ENCODE measurements at places on chromosomes 1 and 21.
A peak's percentile ranks its signal among the peaks of the same experiment; 100 is the strongest.

DNA sequence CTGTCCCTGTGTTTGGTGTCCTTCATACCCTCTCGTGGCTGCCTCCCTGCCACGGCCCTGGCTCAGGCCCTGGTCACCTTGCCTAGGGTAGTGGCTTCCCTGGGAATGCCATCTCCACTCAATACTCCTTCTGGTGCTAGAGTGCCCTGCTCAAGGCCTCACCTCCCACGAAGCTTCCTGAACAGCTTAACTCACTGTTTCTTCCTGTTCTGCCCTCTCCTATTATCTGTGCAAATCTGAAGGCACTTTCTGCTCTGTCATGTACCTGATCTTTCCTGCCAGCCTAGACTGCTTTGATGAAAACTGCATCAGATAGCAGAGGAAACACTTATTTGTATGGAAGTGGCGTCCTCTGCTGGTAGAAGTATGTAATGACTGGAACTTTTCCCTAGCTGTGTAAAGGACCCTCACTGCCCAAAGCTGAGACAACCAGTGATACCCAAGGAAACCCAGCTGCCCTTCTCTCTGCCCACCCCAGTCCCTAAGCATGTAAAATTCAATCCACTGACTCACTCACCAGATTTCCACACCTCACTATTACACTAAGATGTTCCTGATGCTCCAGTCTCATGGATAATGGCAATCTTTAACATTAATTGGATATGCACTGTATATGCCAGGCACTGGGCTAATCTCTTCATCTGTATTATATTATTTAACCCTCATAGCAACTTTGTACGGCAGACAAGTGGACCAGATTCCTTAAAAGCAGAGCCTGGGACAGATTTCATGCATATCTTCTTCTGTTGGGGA is 36.2 kb upstream of the BTG2 start:
- peak; percentile 57 for DNase-seq

GRCh38 chr21:31721381-31721780 is 10.5 kb downstream of the SCAF4 start:
- no peak for DNase-seq

- no peak for DNase-seq
Observed at GRCh38 chr1:12434686-12435085, 183.3 kb downstream of the DHRS3 start.

- no peak for DNase-seq
Observed at GRCh38 chr1:247453245-247453644, 4.7 kb downstream of the OR2B11 start.

DNA sequence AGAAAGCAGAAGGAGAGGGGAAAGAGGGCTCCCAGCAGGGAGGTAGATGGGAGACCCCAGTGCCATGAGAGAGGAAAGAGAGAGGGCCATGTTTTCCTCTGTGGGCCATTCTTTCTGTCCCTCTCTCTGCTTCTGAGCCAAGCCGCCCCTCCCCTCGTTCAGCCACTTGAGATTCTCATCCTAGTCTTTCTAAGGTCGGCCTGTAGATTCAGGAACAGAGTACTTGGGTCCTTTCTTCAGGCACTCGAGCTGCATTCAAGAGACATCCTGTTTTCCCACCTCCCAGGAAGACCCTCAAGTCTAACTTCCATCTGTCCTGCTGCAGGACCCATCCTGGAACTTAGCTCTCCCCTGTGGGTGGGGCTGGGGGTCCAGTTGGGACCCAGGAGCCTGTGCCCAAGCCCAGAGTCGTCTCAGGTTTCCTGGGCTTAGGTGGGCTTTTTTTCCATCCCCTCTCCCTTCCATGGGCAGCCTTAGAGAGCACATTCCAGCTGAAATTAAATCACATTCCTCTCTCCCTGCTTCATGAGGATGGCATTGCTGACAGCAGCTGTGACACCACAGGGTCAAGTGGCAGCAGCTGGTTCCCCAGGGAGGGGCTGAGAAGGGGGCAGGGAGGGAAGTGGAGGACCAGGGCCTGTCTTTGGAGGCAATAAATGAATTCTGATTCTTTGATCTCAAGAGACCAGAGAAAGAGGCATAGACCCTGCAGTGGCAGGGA is 13.0 kb downstream of the NES start:
- DNase-seq, result no peak

DNA sequence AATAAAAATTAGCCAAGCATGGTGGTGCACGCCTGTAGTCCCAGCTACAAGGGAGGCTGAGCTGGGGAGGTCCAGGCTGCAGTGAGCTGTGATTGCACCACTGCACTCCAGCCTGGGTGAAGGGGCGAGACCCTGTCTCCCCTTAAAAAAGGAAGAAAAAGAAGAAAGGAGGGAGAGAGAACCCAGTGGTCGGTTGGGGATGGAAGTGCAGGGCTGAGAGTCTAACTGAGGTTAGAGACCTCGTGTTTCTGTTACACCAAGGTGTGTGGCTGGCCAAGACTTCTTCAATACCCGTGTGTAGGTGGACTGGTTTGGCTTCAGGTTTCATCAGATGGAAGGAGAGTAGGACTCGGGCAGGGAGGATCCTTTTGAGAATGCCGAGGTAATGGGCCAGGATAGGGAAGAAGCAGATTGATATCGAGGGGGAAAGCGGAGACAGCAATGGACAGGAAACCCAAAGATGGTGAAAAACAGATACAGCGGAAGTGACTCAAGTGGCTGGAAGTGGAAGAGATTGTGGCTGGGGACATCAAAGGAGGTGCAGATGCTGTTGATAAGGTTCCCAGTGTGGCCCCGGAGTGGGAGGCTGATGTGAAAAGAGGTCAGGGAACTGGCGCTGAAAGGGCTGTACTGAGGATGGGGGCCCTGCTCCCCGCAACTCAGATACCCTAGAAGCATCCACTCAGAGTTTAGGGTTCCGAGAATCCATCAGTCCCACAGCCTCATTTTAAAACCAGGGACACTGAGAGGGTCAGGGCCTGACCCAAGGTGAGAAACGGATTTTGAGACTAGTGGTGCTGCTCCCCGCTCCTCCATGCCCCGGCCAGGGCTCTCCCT is 681 bp upstream of the UBXN10 start:
- DNase-seq, result peak; percentile 82

- no peak for DNase-seq
Observed at GRCh38 chr1:7322283-7322785, 448.8 kb upstream of the VAMP3 start.

GRCh38 chr1:183887826-183888819 is 83.2 kb downstream of the RGL1 start:
- DNase-seq, result no peak

DNA sequence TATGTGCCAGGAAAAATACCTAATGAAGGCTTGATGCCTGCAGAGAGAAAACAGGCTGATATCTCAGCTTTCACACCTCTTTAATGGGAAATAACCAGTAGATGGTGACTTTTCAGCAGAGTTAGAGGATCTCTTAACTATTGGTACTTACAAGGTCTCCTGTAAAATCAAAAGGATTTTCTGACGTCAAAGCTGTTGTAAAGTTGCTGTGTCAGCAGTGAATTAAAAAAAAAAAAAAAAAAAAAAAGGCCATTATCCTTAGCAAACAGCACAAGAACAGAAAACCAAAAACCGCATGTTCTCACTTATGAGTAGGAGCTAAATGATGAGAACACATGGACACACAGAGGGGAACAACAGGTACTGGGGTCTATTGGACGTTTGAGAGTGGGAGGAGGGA is 349.1 kb downstream of the AMY1C start:
- DNase-seq, result no peak

DNA sequence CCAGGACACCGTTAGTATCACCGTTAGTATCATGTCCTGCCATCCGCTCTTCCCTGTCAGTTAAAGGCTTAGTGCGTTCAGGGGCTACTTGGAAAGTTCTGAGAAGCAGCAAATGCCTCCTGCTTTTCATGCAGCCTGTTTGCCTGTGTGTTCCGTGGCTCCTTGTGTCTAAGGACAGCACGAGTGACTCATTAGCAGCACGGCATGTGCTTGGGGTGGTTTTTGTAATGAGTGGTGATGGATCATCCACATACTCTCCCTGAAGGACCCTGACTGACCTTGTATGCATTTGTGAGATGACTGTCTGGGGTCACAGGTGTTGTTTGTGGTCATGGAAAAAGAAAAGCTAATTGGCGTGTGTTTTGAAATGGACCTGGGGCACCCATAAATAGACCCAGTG is 221.9 kb downstream of the PBX1 start:
- no peak for DNase-seq

GRCh38 chr1:225577241-225577640 is 75.7 kb downstream of the ENAH start:
- no peak for DNase-seq

- DNase-seq, result no peak
Observed at GRCh38 chr1:164905869-164906268, 346.9 kb downstream of the PBX1 start.

DNA sequence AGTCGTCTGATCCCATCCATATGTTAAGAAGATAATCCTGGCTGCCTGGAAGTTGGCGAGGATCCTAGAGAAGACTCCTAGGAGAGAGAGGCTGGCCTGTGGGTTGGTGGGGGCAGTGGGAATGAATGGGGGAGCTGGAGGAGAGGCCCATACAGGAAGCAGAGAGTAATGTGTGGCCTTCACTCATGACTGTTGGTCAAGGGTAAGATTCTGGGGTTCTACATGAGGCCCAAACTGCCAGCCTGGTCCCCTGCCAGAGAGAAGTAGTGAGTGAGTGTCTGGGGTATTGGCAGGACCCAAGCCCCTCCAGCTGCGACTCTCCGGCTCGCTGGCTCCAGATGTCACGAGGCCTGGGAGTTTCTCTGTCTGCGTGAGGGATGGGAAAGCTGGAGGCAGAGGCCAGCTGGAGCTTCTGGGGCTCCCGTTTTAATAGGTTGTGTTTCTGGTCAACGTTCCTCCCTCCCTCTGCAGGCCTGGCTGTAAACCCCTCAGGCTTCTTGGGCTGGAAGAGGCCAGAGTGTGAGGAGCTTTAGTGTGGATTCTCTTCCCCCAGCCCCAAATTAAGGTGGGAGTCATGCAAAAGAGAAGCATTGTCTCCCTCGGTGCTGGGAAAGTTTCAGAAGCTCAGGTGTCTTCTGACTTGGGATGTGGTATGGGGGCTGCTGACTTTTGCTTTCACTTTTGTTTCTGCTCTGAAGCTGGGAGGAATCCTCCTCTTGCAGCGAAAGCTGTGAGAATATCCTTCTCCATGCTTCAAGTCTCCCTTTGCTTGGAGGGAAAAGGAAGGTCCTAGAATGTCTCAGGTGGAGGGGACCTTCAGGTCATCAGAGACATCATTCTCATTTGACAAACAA is 2.6 kb downstream of the TMEM51 start:
- DNase-seq, result peak; percentile 53

GRCh38 chr1:219708919-219709543 is 96.1 kb upstream of the ZC3H11B start:
- DNase-seq, result no peak

DNA sequence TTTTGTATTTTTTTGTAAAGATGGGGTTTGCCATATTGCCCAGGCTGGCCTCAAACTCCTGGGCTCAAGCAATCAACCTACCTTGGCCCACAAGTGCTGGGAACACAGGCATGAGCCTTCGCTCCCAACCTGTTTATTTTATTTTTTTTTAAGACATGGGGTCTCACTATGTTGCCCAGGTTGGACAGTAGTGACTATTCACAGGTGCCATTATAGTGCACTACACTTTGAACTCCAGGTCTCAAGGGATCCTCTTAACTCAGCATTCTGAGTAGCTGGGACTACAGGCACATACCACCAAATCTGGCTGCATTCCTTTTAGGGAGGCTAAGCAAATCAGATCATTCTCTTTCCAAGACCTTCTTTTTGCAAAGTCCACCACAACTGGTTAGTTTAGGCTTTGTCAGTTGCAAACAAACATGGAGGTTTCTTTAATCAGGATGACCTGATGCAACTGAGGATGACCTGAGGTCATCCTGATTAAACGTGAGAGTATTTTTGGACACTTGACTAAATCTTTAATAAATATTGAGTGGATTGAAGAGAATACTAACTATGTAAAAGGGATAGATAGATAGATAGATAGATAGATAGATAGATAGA is 30.0 kb upstream of the RALGPS2 start:
- DNase-seq, result no peak

- DNase-seq, result no peak
Observed at GRCh38 chr1:157134442-157134841, 3.8 kb downstream of the ETV3 start.

Data from activated naive CD4-positive, alpha-beta T cell treated with anti-CD3 and anti-CD28 coated beads, Interleukin-2, amount 10 ng/mL, durations not matched to agents 7 days and 5 days (primary cell).